ENCODE measurements at places on chromosomes 6 and 20.

- no peak for DNase-seq
- no peak overlapping the region for H3K27ac ChIP-seq
- no peaks in the 10 kb centered on the region for H3K36me3 ChIP-seq
- no peak overlapping the region for H3K4me3 ChIP-seq
- peaks cover 22% of the 10 kb centered on the region for H3K27me3 ChIP-seq
- no peaks in the 10 kb centered on the region for H3K4me1 ChIP-seq
Observed at GRCh38 chr6:106003268-106003987, 82.7 kb upstream of the PRDM1 start.

DNA sequence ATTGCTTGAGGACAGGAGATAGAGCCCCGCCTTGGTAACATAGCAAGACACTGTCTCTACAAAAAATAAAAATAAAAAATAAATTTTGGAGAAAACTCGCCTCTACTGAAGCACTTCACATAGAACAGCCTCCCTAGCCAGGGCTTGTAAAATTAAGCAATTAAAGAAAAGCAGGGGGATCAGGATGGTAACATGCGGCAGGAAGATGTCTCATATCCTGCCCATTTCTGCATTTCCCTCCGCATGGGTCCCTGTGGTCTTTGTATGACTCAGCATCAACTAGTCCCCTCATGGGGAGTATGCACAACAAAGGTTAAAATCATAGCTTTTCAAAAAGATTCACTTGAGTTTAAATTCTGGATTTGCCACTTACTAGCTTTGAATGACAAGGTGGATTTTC lies 379.0 kb downstream of the EPHA7 start:
- no peak overlapping the region for H3K27ac ChIP-seq
- H3K27me3 ChIP-seq: no peaks in the 10 kb centered on the region

- no peak for DNase-seq
- H3K27me3 ChIP-seq: no peaks in the 10 kb centered on the region
- no peak overlapping the region for H3K4me3 ChIP-seq
- no peaks in the 10 kb centered on the region for H3K4me1 ChIP-seq
- H3K27ac ChIP-seq: no peak overlapping the region
Observed at GRCh38 chr20:8953300-8953699, 115.6 kb upstream of the PLCB4 start.

DNA sequence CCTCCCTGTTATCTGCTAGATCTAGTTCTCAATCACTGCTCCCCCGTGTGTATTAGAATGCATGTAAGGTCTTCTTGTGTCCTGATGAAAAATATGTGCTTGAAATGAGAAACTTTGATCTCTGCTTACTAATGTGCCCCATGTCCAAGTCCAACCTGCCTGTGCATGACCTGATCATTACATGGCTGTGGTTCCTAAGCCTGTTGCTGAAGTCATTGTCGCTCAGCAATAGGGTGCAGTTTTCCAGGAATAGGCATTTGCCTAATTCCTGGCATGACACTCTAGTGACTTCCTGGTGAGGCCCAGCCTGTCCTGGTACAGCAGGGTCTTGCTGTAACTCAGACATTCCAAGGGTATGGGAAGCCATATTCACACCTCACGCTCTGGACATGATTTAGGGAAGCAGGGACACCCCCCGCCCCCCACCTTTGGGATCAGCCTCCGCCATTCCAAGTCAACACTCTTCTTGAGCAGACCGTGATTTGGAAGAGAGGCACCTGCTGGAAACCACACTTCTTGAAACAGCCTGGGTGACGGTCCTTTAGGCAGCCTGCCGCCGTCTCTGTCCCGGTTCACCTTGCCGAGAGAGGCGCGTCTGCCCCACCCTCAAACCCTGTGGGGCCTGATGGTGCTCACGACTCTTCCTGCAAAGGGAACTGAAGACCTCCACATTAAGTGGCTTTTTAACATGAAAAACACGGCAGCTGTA lies 73.4 kb downstream of the PTPN1 start:
- H3K27me3 ChIP-seq: no peaks in the 10 kb centered on the region
- no peak for DNase-seq
- no peak overlapping the region for H3K4me3 ChIP-seq
- H3K4me1 ChIP-seq: peaks cover 4% of the 10 kb centered on the region
- H3K36me3 ChIP-seq: peaks cover 85% of the 10 kb centered on the region
- H3K27ac ChIP-seq: no peak overlapping the region

GRCh38 chr20:20492521-20493332 lies 124.8 kb downstream of the INSM1 start:
- H3K4me1 ChIP-seq: no peaks in the 10 kb centered on the region
- H3K36me3 ChIP-seq: peaks cover 46% of the 10 kb centered on the region
- no peaks in the 10 kb centered on the region for H3K27me3 ChIP-seq

GRCh38 chr6:112701201-112701600 lies 354.1 kb downstream of the RFPL4B start:
- no peak overlapping the region for H3K4me3 ChIP-seq
- no peaks in the 10 kb centered on the region for H3K27me3 ChIP-seq
- H3K36me3 ChIP-seq: no peaks in the 10 kb centered on the region
- no peak overlapping the region for H3K27ac ChIP-seq
- H3K4me1 ChIP-seq: no peaks in the 10 kb centered on the region
- DNase-seq: no peak

- no peak overlapping the region for H3K4me3 ChIP-seq
- no peaks in the 10 kb centered on the region for H3K36me3 ChIP-seq
- H3K27ac ChIP-seq: no peak overlapping the region
- DNase-seq: no peak
Observed at GRCh38 chr6:169177516-169178166, 76.0 kb downstream of the THBS2 start.
